ENCODE measurements at places on chromosomes 3 and 15.
A peak's percentile ranks its signal among the peaks of the same experiment; 100 is the strongest.

DNA sequence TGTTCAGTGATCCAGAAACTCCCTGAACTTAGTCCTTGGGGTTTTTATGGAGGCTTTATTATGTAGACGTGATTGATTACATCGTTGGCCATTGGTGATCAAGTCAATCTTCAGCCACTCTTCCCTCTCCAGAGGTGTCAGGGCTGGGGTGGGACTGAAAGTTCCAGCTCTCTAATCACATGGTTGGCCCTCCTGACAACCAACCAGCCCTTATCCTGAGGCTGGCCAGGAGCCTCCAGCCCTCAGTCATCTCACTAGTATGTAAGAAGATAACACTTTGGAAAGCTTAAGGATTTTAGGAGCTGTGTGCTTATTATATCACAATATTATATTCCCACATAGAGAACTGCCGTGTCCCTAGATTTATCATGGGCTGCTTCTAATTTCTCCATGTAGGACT lies 142.3 kb downstream of the VPS8 start:
- no peak for DNase-seq

GRCh38 chr3:69012800-69013252 lies 658 bp downstream of the EOGT start:
- no peak for DNase-seq

GRCh38 chr3:28050885-28051284 lies 190.5 kb upstream of the CMC1 start:
- peak; percentile 24 for DNase-seq

GRCh38 chr3:67605377-67605776 lies 49.0 kb downstream of the SUCLG2 start:
- peak; percentile 35 for DNase-seq

DNA sequence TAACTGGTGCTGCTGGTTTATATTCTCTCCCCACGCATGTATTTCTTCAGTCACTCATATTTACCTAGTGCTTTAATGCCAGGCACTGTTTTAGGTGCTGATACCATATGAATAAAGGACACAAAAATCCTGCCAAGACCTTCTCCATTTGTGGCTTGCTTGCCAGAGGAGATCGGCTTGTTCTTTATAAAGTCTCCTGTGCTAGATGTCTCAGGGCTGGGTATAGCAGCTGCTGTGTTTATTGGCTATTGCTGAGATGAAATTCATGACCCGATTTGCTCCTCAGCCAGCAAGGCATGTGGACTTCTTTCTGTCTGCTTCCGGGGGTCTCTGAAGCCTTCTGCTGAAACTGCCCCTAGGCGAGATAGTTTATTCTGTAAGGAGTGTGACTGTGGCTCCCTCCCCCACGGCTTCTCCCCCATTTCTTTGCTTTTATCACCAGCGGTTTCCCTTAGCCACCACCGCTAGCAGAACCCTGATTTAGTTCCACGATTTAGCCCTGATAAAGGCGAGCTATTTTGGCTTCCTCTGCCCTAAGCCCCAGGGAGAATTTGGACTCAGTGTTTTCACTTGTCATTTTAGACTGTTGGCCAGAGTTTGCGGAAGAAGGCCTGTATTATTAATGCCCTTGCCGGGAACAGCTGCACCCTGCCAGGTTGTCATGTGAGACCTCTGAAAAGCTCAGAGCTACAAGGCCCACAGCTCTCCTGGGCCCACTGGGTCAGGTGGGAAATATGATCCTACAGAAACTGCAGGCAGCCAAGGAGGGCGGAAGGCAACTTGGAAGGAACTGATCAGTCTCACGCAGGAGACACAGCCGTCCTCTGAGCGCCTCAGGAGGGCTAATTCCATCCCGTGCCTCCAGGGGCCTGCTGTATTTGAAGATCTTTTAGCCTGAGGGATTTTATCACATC lies 46.8 kb downstream of the ST6GAL1 start:
- DNase-seq, result peak; percentile 41

- no peak for DNase-seq
These were observed 18.1 kb downstream of the IL17RD start for GRCh38 chr3:57147071-57147470.

GRCh38 chr3:141409940-141410241 lies 41.6 kb downstream of the ZBTB38 start:
- no peak for DNase-seq

DNA sequence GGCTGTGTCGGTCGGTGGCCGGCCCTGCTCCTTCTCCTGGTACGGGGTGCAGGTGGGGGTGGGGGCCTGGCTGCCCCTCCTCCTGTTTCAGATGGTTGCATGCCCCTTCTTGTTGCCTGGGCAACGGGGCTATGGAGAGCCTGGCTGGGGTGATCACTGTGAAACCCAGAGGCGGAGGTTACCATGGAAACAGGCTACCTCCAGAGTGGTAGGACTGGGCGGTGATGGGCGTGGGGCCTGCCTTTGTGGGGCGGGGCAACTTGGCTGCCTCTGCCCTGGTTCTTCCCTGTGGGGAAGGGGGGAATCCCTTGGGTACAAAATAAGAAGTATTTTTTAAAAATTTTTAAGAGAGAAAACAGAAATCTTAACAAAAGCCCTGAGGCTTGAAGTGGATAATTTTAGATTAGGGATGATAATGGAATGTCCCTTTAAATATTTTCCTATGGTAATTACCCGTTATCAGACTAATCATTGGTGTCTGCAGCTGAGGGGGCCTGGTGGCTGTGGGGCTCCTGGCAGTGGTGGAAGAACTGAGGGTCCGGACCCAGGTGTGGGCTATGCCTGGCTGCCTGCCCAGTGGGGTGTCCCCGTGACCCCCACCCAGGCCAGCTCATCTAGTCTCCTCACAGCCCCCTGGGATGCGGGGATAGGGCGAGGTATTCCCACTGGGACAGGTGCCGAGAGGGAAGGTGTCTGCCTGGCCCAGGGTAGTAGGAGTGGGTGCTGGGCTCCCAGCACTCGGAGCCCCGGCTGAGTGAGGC lies 32.5 kb downstream of the PLXNA1 start:
- no peak for DNase-seq

DNA sequence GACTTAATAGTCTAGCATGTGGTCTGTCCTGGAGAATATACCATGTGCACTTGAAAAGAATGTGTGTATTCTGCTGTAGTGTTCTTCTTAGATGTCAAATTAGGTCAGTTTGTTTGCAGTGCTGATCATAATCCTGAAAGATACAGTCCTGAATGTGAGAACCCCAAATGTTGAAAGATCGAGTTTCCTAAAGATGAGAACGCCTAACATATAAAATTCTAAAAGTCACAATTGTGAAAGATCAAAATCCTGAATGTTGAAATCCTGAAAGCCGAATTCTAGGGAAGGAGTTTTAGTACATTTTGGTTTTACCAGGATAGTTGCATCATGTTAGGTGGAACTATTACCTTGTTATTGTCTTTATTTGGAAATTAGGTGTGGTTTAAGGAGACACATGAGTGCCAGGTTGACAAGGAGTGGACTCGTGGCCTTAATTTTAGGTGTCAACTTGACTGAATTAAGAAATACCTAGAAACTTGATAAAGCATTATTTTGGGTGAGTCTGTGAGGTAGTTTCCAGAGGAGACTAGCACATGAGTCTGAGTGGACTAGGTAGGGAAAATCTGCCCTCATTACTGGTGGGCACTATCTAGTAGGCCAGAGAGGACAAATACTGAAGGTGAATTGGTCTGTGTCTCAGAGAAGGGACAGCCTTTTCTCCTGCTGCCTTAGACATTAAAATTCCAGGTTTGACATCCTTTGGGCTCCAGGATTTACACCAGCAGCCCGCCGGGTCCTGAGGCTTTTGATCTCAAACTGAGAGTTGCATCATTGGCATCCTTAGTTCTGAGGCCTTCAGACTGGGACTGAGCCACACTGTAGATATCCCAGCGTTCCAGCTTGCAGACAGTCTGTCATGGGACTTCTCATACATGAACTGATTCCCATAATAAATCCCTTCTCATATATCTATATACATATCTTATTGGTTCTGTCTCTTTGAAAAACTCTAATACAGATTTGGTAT lies 77.1 kb downstream of the LRRC28 start:
- no peak for DNase-seq

- DNase-seq, result peak; percentile 41
These were observed 535.1 kb downstream of the NLGN1 start for GRCh38 chr3:173932624-173933023.

GRCh38 chr3:69786854-69787253 lies 47.6 kb downstream of the MITF start:
- DNase-seq, result no peak

DNA sequence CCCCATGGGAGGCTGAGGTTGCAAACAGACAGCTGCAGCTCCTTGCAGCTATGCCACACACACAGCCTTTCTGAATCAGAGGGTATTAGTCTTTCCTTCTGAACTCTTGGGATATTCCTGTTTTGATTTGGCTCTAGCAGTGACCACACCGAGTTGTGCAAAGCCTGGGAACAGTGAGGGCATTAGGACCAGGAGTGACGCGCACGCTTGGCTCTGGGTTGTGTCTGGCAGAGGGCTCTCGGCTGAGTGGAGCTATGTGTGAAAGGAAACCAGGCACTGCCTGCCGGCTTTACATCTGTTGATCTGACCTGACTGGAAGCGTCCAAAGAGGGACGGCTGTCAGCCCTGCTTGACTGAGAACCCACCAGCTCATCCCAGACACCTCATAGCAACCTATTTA lies at the start of gene GALNT15:
TSS of gene GALNT15 (plus strand) at position 292 of the 400 bp plus-strand sequence. CDS start 472 bp downstream, outside the sequence.
- DNase-seq, result peak; percentile 99

- no peak for DNase-seq
These were observed 96.7 kb downstream of the AKAP13 start for GRCh38 chr15:85477061-85477460.

DNA sequence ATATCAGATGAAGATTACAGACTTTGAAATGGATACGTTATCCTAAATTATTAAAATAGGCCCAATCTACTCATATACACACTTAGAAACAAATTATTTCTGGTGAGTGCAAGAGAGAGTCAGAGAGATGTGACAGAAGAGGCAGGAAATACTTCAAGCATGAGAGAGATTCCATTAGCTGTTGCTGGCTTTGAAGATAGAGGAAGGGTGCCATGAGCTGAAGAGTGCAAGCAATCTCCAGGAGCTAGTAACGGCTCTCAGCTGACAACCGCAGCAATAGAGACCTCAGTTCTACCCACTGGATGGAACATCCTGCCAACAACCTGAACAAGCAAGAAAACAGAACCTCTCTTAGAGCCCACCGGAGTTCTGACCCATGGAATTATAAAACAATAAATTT lies 270.7 kb upstream of the SLITRK3 start:
- no peak for DNase-seq

- no peak for DNase-seq
These were observed 211.9 kb upstream of the GOLGA6L4 start for GRCh38 chr15:84023636-84024035.

DNA sequence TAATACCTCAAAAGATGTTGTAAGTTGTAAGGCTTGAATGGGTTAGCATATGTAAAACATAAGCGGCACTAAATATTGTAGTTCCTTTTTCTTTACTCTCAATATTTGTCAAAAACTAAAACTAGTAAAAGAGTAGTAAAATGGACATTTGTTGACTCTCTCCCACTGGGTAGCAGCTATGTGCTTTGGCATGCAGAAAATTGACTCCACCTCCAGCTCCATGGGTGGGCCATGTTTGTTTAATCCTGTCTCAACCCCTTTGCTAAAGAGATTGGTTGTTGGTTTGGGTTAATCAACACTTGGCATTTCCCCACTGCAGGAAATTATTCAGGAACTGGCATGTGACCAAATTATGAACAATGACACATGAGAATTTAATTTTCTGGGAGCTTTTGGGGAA lies 114.8 kb downstream of the EOMES start:
- DNase-seq, result no peak

DNA sequence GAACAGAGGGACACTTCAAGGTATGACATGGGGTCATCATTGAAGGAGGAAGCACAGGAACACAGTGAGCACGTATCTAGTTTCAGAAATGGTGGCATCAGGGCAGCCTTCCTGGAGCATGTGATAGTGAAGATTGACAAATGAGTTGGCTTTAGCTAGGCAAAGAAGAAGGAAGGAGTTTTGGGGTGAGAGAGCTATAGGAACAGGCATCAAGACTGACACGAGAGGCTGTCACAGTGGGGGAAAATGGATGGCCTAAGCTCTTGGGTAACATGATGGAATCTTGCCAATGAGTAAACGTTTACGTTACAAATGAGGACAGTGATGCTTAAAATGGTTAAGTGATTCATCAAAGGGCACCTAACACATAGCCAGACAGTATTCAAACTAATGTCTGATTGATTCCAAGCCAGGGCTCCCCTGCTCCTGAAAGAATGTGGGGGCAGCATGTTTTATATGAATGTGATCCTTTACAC lies 23.1 kb upstream of the GPR171 start:
- DNase-seq, result peak; percentile 94

DNA sequence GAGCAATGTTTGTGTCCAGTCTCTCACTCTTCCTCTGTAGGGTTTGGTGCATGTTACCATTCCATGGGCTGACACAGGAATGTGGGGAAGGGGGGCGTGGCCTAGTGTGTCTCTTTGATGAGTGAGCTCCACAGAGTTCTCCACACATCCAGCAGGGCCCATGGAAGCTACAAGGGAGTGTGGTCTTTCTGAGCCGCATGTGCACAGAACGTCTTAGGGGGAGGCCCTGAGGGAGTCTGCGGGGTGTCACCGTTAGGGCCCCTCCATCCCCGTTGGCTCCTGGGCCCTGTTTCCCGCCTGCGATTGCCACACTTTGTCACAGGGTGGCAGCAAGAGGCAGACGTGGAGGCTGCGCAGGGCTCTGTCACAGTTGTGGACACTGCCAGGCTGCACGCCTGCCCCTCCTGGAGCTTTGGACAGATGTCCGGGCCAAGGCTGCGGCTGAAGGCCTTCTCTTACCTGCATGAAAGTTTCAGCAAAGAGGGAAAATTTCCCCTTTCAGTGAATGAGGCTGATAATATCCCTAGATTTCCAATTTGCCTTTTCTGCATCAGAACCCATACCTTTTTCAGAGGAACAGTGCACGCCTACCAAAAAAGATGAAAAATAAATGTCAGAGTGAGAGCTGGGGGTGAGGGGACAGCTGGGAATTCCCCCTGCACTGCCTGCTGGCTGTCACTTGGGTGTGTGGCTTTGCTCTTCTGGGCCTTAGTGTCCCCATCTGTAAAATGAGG lies 24.3 kb downstream of the CACNA2D3 start:
- DNase-seq, result no peak

DNA sequence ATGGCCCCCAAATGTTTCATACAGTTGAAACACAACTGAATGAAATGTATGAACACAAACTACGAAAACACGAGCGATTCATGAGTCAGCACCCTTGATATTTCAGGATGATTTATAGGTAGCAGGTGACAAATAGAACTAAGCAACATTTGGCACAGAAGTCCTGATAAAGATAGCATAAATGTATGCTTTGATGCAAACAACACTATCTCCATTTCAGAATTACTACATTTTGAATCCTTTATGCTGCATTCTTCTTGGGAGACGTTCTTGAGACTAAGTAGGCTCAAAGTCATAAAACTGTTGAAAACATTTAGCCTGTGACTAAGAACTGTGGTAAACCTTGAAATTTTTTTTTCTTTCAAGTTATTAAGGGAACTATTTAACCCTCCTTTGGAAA lies 200.3 kb upstream of the ICE2 start:
- DNase-seq, result peak; percentile 42
